Activated CD8-positive, alpha-beta memory T cell treated with anti-CD3 and anti-CD28 coated beads, Interleukin-2, amount 10 ng/mL, durations not matched to agents 7 days and 5 days (primary cell): ENCODE measurements at places on chromosomes 4 and X.

DNA sequence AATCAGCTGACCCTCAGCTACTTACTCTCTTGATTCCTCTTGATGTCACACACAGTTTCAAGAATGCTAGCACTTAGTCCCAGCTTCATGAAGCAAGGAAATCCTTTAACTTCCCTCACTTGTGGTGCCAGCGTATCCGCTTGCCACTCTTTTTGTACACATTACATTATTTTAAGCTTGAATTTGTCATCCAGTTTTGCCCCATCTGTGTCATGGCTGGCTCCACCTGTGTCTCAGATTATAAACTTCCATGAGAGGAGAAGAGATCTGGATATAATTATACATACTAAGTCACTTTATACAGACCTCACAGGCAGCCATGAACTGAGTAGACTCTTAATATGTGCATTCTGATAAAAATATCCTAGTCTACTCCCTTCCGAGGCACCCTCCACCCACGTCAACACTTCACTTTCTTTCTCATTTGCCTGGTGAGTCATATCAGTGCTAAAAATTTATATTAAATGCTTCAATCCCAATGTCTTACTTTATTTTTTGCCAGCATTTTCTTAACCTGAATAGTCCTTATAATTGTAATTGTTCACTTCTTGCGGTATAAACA, 35.1 kb downstream of the GABRA2 start:
- no peak for DNase-seq

GRCh38 chrX:54116391-54116790, 66.7 kb downstream of the FAM120C start:
- DNase-seq, result no peak

DNA sequence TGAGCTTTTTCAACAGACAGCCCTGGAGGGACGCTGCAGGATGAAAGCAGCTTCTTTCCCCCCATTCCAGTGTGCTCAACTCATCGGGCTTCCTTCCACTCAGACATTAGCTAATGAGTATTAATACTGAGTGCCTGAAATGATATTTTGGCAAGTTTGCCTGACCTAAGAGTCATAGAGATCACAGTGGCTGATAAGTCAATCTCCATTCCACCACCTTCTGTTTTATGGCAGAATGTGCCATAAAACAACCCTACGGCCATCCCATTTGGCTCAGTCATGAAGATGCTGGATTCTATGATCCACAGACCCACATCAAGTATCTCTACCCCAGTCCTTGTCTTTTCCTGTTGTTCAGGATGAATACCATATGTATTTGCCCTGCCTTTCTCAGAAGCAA, 48.3 kb upstream of the MAB21L2 start:
- DNase-seq, result no peak

- no peak for DNase-seq
Observed at GRCh38 chr4:152689615-152690501, 10.1 kb upstream of the TMEM154 start.

- no peak for DNase-seq
Observed at GRCh38 chr4:83932750-83933391, 397.0 kb downstream of the GPAT3 start.

DNA sequence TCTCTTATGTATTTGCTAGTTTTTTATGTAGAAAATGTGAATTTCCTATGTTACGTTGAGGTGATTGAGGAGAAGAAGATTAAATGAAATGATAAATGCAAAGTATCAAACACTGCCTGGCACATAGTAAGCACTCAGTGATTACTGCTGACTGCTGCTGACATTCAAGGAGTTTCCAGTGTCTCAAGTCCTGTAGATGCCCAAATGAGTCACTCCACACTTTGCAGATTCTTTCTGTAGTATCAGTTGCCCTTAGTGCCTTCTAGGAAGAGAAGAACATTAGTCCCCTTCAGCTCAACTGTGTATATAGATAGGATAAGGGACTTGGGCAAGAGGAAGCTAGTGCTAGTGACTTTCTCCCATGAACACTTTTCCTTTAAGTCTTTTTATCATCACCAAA, 240.5 kb upstream of the TEX13A start:
- no peak for DNase-seq

GRCh38 chr4:20464381-20464780, 212.7 kb downstream of the SLIT2 start:
- DNase-seq, result no peak

GRCh38 chrX:94655180-94655579, 981.2 kb downstream of the FAM133A start:
- no peak for DNase-seq

DNA sequence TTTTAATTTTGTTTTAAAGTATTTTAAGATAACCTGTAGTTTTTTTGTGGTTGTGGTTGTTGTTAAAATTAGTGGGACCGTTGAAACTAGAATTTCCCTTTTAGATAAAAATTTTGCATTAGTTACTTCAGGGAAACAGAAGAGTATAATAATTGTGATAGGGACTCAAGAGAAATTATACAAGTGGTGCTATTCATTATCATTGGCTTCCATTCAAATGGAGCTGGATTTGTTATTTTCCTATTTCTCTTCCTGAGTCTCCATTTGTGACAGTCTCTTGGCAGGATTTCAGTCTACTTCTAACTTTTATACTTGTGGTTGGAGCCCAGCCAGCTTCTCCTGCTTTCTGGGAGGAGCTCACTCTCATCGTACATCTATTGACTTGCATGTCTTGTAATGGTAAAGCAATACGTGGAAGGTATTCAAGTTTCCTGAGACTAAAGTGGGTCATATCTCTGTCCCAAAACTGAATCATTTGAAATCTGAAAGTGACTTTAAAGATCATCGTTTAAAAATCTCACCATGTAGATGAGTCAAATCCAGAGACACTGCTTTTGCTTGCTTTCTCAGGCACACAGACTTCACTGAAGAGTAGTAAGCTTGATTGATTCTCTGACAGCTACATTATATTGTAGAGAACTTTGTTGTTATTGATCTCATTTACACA, 155.8 kb downstream of the RPA4 start:
- DNase-seq, result no peak

- no peak for DNase-seq
Observed at GRCh38 chrX:148784856-148785255, 284.4 kb downstream of the AFF2 start.

GRCh38 chr4:108644237-108644636, 6.2 kb upstream of the OSTC start:
- DNase-seq, result no peak

DNA sequence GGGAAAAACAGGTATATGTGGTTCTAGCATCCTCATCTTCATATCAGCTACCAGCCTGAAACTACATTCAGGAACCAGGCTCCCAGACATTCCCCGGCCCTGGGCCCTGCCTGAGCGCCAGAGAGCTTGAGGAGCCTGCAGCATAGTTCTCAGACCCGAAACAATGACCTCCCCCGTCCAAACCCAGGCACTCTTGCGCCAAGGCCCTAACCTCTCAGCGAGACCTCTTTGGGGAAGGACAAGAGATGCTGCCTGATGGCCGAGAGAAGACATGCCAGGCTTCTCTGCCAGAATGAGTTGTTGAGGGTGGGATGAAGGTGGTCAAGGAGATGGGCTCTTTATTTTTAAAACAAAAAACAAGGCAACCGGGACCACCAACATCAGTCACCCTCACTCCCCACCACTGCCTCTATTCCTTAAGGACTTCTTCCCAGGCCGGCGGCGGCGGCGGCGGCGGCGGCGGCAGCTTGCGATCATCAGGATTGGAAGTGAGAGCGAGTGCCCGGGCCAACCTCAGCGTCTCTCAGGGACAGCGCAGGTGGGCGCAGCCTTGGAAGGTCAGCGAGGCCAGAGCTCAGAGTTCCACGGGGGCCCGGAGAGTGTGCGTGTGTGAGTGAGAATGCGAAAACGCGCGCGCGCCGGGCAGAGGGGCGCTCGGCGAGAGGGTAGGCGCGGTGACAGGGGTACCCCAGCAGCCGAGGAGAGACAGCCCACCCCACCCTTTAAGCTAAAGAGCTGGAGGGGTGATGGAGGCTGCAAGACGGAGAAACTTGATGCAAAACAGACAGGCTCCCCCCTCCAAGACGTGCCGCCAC, 601 bp downstream of the INPP4B start:
- no peak for DNase-seq

- no peak for DNase-seq
Observed at GRCh38 chrX:103586314-103586646, 965 bp downstream of the TCEAL4 start.

DNA sequence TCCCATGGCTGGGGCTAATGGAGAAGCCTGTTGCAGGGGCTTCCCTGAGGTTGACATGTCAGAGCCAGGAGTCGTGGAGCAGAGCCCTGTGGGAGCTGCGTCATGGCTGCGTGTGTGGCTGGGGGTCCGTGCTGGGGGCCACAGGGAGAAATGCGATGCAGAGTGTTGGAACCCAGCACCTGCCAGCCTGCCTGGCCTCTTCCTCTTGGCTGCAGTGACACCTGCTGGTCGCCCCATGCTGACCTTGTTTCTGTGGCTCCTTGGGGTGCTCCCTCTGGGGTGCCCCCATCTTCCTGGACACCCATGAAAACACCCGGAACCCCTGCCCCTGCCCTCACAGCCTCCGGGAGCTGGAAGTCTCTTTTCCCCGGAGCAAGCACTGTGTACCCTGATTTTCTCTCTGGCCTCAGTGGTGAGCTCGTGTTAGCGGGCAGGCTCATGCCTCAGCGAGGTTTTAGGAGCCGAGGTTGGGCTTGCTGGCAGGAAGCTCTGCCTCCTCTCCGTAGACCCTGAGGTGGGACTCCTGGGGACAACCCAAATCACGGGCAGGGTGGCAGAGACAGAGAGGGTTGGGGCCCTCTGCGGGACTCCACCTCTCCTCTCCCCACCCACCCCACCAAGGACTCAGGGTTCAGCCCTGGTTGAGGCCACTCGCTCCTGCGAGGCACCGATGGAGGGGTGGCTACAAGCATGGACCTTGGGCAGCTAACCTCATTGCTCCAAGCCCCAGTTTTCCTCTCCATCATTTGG, 103.7 kb downstream of the SORCS2 start:
- no peak for DNase-seq

- DNase-seq, result no peak
Observed at GRCh38 chr4:185405296-185405999, 8.8 kb downstream of the ANKRD37 start.

- DNase-seq, result no peak
Observed at GRCh38 chrX:49137492-49137891, 14.0 kb upstream of the GPKOW start.

DNA sequence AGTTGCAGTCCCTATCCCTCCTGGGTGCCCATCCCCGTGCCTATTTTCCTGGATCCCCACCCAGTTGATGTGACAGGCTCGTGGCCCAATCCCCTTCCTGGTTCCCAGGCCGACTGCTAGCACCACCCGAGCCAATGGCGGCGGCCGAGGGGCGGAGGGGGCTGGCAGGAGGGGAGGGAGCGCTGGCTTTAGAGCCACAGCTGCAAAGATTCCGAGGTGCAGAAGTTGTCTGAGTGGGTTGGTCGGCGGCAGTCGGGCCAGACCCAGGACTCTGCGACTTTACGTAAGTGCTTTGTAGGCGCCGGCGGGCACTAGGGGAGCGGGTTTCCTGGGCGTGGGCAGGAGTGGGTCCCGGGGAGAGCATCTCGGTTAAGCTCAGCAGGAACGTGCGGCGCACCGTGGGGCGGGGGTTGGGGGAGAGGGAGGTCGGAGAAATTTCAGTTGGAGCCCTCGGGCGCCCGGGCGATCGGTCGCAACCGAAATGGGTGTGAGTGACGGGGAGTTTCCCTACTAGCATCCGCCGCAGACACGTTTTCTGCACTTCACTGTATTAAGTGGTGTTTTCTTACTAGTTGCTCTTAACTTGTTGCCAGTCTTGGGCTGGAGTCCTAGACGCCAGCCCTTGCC, at the start of gene PLS3:
TSS of gene PLS3 (plus strand) at position 197 of the 627 bp plus-strand sequence. CDS start 49,077 bp downstream, outside the sequence.
- no peak for DNase-seq

- no peak for DNase-seq
Observed at GRCh38 chr4:110626532-110627153, 3.8 kb upstream of the PITX2 start.

DNA sequence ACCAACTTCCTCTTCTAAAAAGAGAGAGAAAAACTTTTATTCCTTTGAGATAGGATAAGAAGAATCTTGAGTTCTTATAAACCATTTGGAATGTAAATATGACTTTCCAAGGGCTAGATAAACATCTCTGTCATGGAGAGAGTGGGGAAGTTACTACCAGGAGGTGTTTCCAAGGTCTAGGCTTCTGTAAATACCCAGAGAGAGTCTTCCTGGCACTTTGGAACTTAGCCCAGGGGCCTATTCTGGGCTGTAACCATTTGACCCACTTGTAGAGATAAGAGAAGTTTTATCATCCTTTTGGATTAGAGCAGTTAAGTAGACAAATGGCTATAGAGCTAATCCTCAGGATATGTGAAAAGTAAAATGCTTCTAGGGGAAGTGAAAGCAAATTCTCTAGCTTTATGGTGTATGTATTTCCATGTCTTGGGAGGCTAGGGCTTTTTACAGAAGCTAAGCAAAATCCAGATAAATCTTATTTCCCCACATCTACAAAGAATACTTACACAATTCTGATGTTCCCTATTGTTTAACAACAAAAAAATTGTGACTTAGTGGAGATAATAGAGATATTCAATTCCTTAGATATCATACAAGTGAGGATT, 51.1 kb downstream of the MCUB start:
- no peak for DNase-seq

GRCh38 chr4:122152711-122153226, 638 bp downstream of the BLTP1 start:
- peak; percentile 63 for DNase-seq

GRCh38 chrX:17860811-17861488, at the start of gene RAI2:
RAI2 (minus strand) TSS chrX:17861298; CDS start chrX:17802010, 59,288 bp downstream.
- no peak for DNase-seq

- no peak for DNase-seq
Observed at GRCh38 chr4:31106419-31106818, 386.2 kb downstream of the PCDH7 start.

- DNase-seq, result no peak
Observed at GRCh38 chr4:13427599-13428325, 56.4 kb downstream of the RAB28 start.

- DNase-seq, result no peak
Observed at GRCh38 chr4:15707363-15707715, 4.5 kb downstream of the BST1 start.

- DNase-seq, result no peak
Observed at GRCh38 chr4:23710298-23710697, 179.5 kb downstream of the PPARGC1A start.

DNA sequence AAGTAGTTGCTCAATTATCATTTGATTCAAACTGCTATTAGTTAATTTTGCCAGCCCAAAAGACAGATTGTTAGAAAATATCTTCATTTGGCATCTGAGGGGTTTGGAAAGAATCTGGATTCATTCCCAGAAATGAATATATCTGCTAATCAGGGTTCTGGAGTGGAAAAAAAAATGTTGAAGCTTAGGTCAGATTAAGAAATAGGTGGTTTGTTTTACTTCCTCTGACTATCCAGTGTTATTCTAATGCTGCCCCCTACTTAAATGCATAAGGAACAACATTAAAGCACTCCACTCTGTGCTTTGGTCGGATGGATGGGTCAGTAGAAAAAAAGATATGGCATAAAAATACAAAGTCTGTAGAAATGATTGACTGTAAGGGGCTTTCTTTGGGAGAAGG, 89.0 kb downstream of the LUZP4 start:
- DNase-seq, result no peak

- no peak for DNase-seq
Observed at GRCh38 chr4:20544645-20545044, 155.6 kb upstream of the PACRGL start.

GRCh38 chr4:176845636-176846035, 52.9 kb upstream of the VEGFC start:
- DNase-seq, result no peak

- DNase-seq, result no peak
Observed at GRCh38 chr4:164378361-164378760, 375.6 kb upstream of the SMIM31 start.

- DNase-seq, result no peak
Observed at GRCh38 chr4:126779436-126780166, 853.2 kb upstream of the INTU start.

GRCh38 chr4:95190751-95191436, 357.9 kb downstream of the UNC5C start:
- no peak for DNase-seq
